ENCODE measurements at places on chromosomes 1 and 21. TPM values are rescaled to one million over a fixed set of nuclear protein-coding genes. Genes with fewer than 3 reads are reported as not detected.

GRCh38 chr1:111513410-111514020 is 10.1 kb upstream of the ADORA3 start:
- no peak for DNase-seq

The KIRREL1 gene
- 64.7 TPM for total RNA-seq

- no peak for DNase-seq
Measured at GRCh38 chr1:4178501-4179113, 278.5 kb upstream of the C1orf174 start.

GRCh38 chr1:28457678-28458077 is 48.2 kb upstream of the RCC1 start:
- DNase-seq: no peak

The KCNJ9 gene
- not detected for total RNA-seq

DNA sequence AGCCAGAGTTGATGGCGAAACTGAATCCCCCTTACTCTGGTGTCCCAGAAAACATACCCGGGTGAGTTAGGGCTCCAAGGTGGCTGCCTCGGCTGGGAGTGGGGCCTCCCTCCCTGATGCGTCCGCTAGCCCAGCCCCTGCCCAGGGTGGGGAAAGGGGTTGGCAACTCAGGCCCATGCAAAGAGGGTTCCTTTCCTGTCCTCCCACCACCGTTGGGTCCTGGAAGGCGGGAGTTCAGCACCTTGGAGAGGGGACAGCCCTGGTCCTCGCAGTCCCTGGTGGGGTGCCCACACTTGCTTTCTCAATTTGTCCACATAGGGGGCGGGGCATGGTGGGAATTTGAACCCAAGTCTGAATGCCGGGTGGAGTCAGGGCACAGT is 6.1 kb downstream of the SRM start:
- peak; percentile 25 for DNase-seq

The MLLT11 gene
- total RNA-seq: 5.3 TPM

The HEYL gene
- not detected for total RNA-seq

The F3 gene
- 102 TPM for total RNA-seq

GRCh38 chr1:173241528-173242347 is 34.6 kb upstream of the TNFSF4 start:
- DNase-seq: no peak

- no peak for DNase-seq
Measured at GRCh38 chr21:44392916-44393315, 39.5 kb downstream of the TRPM2 start.

DNA sequence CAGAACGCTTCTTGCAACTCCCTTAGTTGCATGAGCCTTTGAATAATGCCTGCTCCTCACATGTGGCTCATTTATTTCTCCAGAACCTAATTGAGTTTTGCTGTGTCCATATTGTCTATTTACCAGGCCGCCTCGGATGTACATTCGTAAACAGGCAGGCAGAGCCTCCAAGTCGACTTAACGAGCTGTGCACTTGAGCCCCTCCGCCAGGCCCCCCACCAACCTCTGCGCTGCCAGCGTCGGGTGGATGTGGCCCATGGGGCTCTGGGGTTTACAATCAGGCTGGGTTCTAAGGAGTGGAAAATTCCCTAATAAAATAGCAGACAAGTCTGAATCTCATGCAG is 106.1 kb downstream of the NPHP4 start:
- no peak for DNase-seq

GRCh38 chr1:214518361-214518760 is 33.0 kb downstream of the PTPN14 start:
- peak; percentile 44 for DNase-seq
